ENCODE measurements at places on chromosomes 4 and X. TPM values are rescaled to one million over a fixed set of nuclear protein-coding genes. Genes with fewer than 3 reads are reported as not detected.

- DNase-seq = no peak
Measured at GRCh38 chr4:78033861-78034260, 23.3 kb upstream of the FRAS1 start.

Gene DDIT4L
- polyA plus RNA-seq = 0.64 TPM

DNA sequence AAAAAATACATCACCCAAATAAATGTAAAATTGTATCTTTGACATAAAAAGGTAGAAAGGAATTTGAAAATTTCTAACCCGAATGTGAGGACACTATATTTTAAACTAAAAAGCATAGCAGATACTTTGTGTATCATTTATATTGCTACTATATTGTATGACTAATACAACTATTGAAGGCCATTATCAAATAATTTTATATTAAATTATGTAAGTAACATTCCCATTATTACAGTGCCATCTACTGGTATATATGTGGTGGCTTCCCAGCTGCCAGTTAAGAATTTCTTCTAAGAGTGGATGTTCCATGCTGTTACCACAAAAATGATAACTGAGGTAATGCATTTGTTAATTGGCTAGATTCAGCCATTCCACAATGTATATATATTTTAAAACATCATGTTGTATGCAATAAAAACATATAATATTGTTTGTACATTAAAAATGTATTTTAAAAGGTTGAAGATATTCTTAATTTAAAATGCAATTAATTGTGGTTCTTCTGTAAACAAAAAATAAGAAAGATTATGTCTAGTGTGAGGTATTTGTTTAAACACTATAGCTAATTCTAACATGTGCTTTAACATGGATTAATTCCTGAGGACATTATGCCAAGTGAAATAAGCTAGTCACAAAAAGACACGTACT, 65.3 kb downstream of the EGF start:
- peak; percentile 54 for DNase-seq

GRCh38 chrX:33385546-33385945, 174.2 kb upstream of the DMD start:
- no peak for DNase-seq

DNA sequence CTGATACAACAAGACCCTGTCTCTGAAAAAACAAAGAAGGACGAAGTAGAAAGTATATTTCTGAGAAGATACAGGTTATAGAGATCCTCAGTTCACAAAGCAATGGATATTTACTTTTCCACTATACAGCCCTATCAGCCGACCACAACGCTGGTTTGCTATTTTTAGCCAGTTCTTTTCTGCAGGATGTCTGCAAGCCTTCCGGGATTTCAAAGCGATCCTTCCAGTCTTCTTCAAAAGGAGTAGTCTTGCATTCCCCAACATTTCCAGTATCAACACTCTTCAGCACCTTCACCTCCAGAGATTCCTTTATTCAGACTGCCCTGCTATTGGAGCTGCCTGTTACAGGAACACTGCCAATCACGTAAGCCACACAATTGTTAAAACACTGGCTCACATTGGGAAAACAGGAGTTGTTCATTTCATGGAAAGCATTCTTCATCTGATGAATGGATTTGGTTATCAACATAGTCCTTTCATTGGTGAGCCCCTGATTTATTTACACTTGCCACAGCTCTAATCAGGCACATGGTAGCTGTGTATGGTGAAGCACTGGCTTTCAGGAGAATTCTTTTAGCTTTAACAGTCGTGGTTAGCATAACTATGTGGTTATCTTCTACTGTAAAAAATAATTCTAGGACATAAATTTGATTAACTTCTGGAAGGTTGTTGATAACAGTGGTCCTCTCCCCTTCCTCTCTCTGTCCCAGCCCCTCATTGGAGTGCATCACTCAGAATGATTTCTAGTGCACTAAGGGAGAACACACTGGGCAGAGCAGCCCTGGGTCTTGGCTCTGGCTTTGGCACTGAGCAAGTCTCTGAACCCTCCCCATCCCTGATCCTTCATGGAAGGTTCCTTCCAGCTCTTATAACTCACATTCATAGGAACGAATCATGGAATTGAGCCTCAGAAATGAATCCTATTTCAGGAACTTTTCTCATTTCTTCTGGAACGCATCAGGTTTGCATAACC, 109.9 kb upstream of the SORBS2 start:
- peak; percentile 19 for DNase-seq
